ENCODE measurements at places on chromosomes 1 and 21. TPM values are rescaled to one million over a fixed set of nuclear protein-coding genes. Genes with fewer than 3 reads are reported as not detected.

The ATP6V0B gene
- total RNA-seq = 170 TPM

The MSH4 gene
- 0.79 TPM for total RNA-seq

The RIIAD1 gene
- 2.1 TPM for total RNA-seq

The CFAP107 gene
- 0.69 TPM for total RNA-seq

The CLK2 gene
- total RNA-seq = 25.2 TPM

The TESK2 gene
- 5.4 TPM for total RNA-seq

The CAMTA1 gene
- total RNA-seq = 90.5 TPM

The SPRR2E gene
- total RNA-seq = not detected

The KPRP gene
- total RNA-seq = not detected

The SLAMF1 gene
- not detected for total RNA-seq

The F3 gene
- total RNA-seq = 73.3 TPM

The LCE2A gene
- not detected for total RNA-seq

The AVPR1B gene
- total RNA-seq = 0.50 TPM

The MAGOH gene
- total RNA-seq = 22.3 TPM

The RNF186 gene
- total RNA-seq = not detected

The EPS8L3 gene
- not detected for total RNA-seq

The NIBAN1 gene
- 19.6 TPM for total RNA-seq

The DCST1 gene
- total RNA-seq = not detected

The PDPN gene
- 13.3 TPM for total RNA-seq

The ALG14 gene
- 7.2 TPM for total RNA-seq

The F5 gene
- total RNA-seq = 8.4 TPM

The SLC9C2 gene
- 0.79 TPM for total RNA-seq

The IQGAP3 gene
- 4.9 TPM for total RNA-seq

The LYPD8 gene
- total RNA-seq = not detected

The OR6N1 gene
- total RNA-seq = not detected

The LCE2B gene
- total RNA-seq = not detected

The GNG4 gene
- total RNA-seq = 38.3 TPM

The S100A6 gene
- total RNA-seq = 75.3 TPM
